ENCODE measurements at places on chromosomes 5 and 9. TPM values are rescaled to one million over a fixed set of nuclear protein-coding genes. Genes with fewer than 3 reads are reported as not detected.

BARX1 gene
- not detected for total RNA-seq

WDR36 gene
- 31.0 TPM for total RNA-seq

IRX2 gene
- 42.5 TPM for total RNA-seq

ZFP2 gene
- 3.4 TPM for total RNA-seq

C9 gene
- not detected for total RNA-seq

CNTNAP3 gene
- 5.4 TPM for total RNA-seq

ENHO gene
- 12.0 TPM for total RNA-seq

DNA sequence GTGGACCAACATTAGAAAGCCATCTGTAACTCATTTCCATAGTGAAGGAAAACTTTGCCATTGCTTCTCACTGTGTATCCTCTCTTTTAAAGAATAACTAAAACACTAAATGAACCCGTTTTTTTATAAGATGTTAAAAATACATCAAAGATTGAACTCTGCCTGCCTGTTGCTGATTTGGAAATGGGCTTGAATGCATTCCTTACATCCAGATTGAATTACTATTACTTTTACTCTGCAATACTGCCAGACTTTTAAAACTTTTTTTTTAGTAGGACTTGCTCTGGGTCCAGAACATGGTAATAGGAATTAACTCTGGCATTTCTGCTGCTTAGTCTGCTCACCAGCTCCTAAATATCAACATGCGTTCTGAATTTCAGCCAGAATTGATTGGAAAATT lies 176.8 kb upstream of the PAPPA start:
- no peaks in the 10 kb centered on the region for H3K27me3 ChIP-seq
- no peaks in the 10 kb centered on the region for H3K36me3 ChIP-seq
- peaks cover 4% of the 10 kb centered on the region for H3K4me1 ChIP-seq
- no peak for DNase-seq

GRCh38 chr9:7226007-7226640 lies 468.4 kb downstream of the KDM4C start:
- no peaks in the 10 kb centered on the region for H3K36me3 ChIP-seq
- H3K27ac ChIP-seq: no peak overlapping the region
- DNase-seq: no peak
- no peak overlapping the region for H3K4me3 ChIP-seq

DNA sequence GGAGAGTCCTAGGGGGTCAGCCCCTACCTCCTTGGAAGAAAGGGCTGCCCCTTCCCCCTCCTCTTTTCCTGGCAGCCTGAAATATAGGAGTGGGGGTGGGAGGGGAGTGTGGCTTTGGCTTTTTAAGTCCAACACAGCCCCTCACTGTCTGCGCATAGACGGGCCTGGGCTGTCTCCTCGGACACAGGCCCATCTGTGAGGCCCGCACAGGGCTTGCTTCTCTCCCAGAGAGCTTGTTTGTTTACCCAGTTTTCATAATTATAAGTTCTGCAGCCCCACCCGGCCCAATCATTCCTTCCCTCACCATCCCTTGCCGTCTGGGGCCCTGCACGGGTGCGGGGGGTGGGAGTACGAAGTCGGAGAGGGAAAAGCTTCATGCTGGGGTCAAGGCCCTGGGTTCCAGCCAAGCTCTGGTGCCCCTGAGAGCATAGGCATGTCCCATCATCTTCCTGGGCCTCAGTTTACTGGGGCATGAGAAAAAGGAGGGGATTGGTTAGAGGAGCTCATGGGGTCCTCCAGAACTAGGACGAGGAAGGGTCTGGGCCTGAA lies 54.0 kb upstream of the STXBP1 start:
- no peaks in the 10 kb centered on the region for H3K27me3 ChIP-seq
- peak overlapping the region; percentile 96 for H3K27ac ChIP-seq
- H3K4me1 ChIP-seq: peaks cover 83% of the 10 kb centered on the region
- no peak for DNase-seq
- no peaks in the 10 kb centered on the region for H3K36me3 ChIP-seq

GRCh38 chr5:127834094-127834531 lies 130.9 kb downstream of the CCDC192 start:
- H3K27me3 ChIP-seq: no peaks in the 10 kb centered on the region
- peak overlapping the region; percentile 19 for H3K27ac ChIP-seq

DNA sequence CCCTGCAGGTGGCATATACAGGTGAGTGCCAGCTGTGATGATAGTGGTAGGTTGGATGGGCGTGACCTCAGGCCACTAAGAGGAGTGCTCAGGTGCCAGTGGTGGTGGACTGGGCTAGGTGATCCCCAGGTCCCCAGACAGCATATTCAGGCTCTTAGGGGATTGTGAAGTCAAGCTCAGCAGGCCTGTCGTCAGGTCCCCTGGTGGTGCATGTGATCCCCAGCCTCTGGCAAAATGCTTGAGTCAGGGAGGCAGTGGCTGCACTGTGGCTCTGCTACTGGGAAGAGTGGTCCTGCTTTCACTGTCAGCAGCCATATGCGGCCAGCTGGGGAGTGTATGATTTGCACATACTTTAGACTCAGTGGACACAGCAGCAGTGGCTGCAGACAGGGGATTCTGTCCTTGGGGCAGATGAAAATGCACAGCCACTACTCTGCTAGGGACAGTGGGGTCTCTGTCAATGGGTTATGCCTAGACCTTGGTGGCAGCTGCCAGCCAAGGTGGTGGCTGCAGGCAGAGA lies 31.6 kb upstream of the CTSL start:
- H3K27ac ChIP-seq: no peak overlapping the region
- no peaks in the 10 kb centered on the region for H3K27me3 ChIP-seq
- peaks cover 12% of the 10 kb centered on the region for H3K4me1 ChIP-seq
- peaks cover 55% of the 10 kb centered on the region for H3K36me3 ChIP-seq

GRCh38 chr9:128902351-128903078 lies 18.3 kb upstream of the PHYHD1 start:
- no peak for DNase-seq
- no peak overlapping the region for H3K27ac ChIP-seq
- H3K4me3 ChIP-seq: no peak overlapping the region
- H3K27me3 ChIP-seq: no peaks in the 10 kb centered on the region

DNA sequence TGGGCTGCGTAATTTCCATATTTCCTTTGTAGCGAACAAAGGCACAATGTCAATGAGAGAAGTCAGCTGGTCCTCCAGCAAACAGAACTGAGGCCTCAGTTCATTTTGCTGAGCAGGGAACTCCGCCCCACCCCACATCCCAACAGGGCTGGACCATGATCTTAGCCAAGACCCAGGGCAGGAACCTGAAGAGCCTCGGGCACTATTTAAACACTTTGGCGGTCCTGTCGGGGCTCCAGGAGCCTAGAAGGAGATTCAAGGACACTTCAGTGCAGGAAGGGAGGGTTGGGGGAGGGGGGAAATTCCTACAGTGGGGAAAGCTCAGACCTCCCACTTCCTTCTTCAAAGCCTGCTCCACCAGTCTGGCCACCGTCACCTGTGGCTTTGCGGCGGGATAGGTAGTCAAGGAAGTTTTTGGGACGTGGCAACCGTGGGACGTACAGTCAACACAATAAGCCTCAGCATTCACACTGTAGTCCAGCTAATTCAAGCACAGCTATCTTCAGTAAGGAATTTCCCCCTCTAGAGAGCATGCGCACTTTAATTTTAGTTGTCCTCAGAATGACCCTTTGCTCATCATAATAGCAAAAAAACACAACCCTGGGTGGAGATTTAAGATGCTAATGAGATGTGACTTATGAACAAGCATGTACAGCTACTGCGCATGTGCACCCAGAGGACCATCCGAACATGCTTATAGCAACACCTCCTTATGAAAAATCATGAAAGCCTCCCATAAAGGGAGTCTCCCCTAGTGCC lies 30.9 kb downstream of the S1PR3 start:
- peaks cover 18% of the 10 kb centered on the region for H3K4me1 ChIP-seq
- H3K36me3 ChIP-seq: peaks cover 41% of the 10 kb centered on the region
- H3K27me3 ChIP-seq: no peaks in the 10 kb centered on the region
- no peak overlapping the region for H3K4me3 ChIP-seq

DNA sequence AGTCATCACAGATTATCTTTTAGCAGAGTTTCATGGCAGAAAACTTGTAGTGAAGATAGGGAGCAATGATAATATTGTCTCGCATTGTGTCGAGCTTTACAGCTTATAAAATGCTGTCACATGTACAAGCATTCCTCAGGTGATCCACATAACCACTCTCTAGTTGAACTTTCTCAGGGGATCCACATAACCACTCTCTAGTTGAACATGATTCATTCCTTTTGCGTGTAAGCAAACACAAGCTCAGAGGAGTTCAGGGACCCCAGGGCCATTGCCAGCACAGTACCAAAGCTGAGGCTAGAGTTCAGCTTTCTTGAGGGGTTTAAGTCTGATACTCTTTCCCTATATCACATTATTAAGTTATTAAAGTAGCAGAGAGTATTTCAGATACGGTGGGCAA lies 86.7 kb downstream of the CDH6 start:
- no peak for DNase-seq
- H3K4me3 ChIP-seq: no peak overlapping the region
- H3K36me3 ChIP-seq: peaks cover 31% of the 10 kb centered on the region
- H3K27me3 ChIP-seq: no peaks in the 10 kb centered on the region

DNA sequence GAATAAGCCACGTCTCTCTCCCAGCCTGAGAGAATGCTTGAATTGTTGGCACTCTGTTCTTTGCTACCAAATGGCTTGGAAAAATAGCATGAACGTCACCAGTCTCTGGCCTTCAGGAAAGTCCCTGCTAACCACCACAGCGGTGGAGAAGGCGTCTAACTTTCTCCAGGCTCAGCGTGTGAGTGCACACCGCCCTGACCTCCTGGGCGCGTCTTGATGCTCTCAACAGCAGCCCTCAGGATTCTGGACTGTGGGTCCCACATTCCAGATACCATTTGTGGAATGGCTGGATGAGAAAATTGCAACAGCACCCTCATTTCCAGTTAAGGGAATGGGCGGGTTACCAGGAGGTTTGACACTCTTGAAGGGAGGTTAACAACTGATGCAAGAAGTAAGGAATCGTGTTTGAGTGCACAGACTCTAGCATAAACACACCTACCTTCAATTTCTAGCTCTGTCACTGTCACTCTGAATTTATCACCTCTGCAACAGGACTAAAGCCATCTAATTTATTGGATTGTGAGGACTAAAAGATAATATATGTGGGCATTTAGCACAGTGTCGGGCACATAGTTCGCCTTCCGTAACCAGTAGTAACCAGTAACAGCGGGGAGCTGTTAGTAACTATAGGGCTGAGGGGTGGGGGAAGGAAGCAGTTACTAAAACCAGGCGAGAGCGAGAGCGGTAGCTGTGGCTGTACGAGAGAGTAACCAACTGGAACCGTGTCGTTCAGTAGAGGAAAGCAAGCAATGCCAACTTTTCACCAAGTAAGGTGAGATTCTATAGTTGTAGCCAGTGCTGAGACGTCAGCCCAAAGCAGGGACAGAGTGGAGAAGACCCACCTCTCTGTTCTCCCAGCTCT lies 807 bp upstream of the PLGRKT start:
- peaks cover 8% of the 10 kb centered on the region for H3K27me3 ChIP-seq
- no peak for DNase-seq

DNA sequence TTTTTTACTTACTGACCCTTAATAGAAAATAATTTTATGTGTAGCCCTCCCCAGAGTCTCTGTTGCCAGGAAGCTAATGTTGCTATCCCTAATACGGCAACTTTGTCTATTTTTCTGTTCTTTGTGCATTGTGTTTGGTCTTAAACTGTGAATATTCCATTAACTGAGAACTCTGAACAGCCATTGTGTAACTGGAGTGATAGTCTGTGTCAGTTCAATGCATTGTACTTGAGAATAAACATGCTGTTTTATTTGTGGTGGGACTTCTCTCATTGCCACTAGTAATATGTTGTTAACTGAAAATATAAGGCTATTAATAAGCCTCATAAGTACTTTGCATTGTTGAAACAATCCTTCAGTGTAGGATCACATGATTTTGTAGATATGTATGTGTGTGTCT lies 278.3 kb upstream of the DMRT1 start:
- H3K4me3 ChIP-seq: no peak overlapping the region
- peaks cover 9% of the 10 kb centered on the region for H3K36me3 ChIP-seq
- peaks cover 15% of the 10 kb centered on the region for H3K4me1 ChIP-seq
- H3K27ac ChIP-seq: no peak overlapping the region

- peaks cover 15% of the 10 kb centered on the region for H3K4me1 ChIP-seq
- no peaks in the 10 kb centered on the region for H3K27me3 ChIP-seq
- H3K4me3 ChIP-seq: no peak overlapping the region
These were observed 20.5 kb upstream of the SLC6A19 start for GRCh38 chr5:1180841-1181271.

DNA sequence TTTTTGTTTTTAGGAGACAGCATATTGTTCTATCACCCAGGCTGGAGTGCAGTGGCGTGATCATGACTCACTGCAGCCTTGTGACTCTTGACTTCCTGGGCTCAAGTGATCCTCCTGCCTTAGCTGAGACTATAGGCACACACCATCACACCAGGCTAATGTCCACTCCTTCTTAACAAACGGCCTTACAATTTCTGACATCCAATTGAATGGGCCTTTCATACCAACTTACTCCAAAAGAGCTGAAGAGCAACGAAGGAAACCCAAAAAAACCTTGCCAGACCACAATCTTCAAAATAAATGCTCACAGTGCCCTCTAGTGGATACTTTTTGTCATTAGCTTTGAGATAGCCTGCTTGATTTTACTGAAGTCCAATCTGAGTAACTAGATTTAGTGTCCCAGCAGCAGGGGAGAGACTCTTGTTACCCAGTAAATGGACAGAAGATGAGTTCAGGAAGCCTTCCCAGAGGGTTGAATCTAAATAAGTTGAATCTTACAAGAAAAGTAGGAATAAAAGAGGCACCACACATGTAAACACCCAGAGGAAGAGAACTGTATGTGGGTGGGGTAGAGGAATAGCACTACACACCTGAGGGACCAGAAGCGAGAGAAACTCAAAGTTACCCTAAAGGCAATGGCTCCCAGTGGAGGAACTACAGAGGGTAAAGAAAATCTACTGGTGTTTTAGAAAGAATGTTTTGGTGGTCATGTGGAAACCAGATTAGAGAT lies 9.3 kb downstream of the ZNF622 start:
- H3K4me3 ChIP-seq: no peak overlapping the region
- no peaks in the 10 kb centered on the region for H3K27me3 ChIP-seq
- peak; percentile 12 for DNase-seq

DNA sequence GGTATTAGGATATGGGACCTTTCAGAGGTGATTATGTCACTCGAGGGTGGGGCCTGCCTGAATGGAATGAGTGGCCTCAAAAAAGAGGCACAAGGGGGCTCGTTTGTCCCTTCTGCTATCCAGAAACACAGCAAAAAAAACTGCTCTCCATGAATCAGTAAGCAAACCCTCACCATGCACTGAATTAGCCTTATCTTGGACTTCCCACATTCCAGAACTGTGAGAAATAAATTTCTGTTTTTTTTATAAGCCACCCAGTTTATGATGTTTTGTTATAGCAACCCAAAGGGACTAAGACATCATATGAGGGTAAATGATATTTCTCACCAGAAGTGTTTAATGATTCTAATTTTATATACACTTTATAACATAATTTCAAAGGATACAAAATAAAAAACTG lies 476.6 kb upstream of the EDIL3 start:
- no peaks in the 10 kb centered on the region for H3K27me3 ChIP-seq
- H3K4me3 ChIP-seq: no peak overlapping the region
- H3K4me1 ChIP-seq: no peaks in the 10 kb centered on the region
- no peak overlapping the region for H3K27ac ChIP-seq
- no peaks in the 10 kb centered on the region for H3K36me3 ChIP-seq

GRCh38 chr5:73061593-73061992 lies 58.8 kb upstream of the TMEM171 start:
- no peaks in the 10 kb centered on the region for H3K4me1 ChIP-seq
- no peaks in the 10 kb centered on the region for H3K27me3 ChIP-seq
- no peak for DNase-seq
- H3K27ac ChIP-seq: no peak overlapping the region
- no peaks in the 10 kb centered on the region for H3K36me3 ChIP-seq
